Endothelial cell (in vitro differentiated cells): ENCODE measurements at places on chromosomes 2 and 18.

- peaks cover 3% of the 10 kb centered on the region for H3K36me3 ChIP-seq
- H3K27ac ChIP-seq, result no peak overlapping the region
- peaks cover 3% of the 10 kb centered on the region for H3K27me3 ChIP-seq
- DNase-seq, result no peak
- no peak overlapping the region for H3K4me3 ChIP-seq
Observed at GRCh38 chr2:173286153-173286809, 68.4 kb upstream of the CDCA7 start.

- no peak overlapping the region for H3K4me3 ChIP-seq
- no peak overlapping the region for H3K27ac ChIP-seq
- H3K27me3 ChIP-seq, result no peaks in the 10 kb centered on the region
- no peaks in the 10 kb centered on the region for H3K4me1 ChIP-seq
- no peaks in the 10 kb centered on the region for H3K36me3 ChIP-seq
- DNase-seq, result no peak
Observed at GRCh38 chr2:224971214-224971613, 71.1 kb downstream of the DOCK10 start.

DNA sequence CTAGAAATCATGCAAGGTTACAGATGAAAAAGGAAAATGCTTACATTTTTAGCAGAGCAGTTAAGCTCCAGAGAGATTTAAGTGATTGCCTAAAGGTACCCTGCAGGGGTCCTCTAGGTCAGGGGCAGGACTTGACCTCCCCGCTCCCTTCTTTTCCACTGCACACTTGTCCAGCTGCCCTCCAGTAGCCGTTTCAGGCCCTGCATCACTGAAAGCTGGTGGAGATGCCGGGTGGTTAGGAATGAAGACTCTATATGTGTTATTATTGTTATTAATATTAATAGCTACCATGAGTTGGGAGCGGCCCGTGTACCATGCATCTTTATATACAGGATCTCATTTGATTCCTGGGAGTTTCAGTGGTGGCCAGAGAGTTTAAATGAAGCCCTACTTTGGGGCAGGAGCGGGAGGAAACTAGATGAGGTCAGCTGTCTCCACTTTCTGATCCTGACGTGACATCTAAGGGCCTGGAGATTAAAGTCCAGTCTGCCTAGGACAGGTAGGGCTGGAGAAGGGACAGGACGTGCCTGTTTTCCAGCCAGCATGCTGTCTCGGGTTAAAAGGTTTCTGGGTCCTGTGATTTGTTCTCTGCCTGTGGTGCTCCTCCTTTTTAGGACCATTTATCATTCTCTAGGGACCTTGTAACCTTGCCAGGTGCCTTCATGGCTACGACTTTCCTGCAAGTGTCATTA is 2.1 kb downstream of the TMEM37 start:
- H3K4me3 ChIP-seq, result peak overlapping the region; percentile 90
- H3K4me1 ChIP-seq, result peaks cover 39% of the 10 kb centered on the region
- no peak overlapping the region for H3K27ac ChIP-seq
- peaks cover 12% of the 10 kb centered on the region for H3K36me3 ChIP-seq
- peaks cover 15% of the 10 kb centered on the region for H3K27me3 ChIP-seq
- no peak for DNase-seq

- no peaks in the 10 kb centered on the region for H3K36me3 ChIP-seq
- DNase-seq, result no peak
- peaks cover 8% of the 10 kb centered on the region for H3K27me3 ChIP-seq
- H3K4me3 ChIP-seq, result no peak overlapping the region
- H3K27ac ChIP-seq, result peak overlapping the region; percentile 95
Observed at GRCh38 chr2:112812318-112813267, 24.0 kb downstream of the IL1B start.

GRCh38 chr2:190781604-190782198 is 98.9 kb upstream of the GLS start:
- H3K4me3 ChIP-seq, result no peak overlapping the region
- H3K27ac ChIP-seq, result no peak overlapping the region
- peak; percentile 61 for DNase-seq
- H3K4me1 ChIP-seq, result peaks cover 25% of the 10 kb centered on the region

DNA sequence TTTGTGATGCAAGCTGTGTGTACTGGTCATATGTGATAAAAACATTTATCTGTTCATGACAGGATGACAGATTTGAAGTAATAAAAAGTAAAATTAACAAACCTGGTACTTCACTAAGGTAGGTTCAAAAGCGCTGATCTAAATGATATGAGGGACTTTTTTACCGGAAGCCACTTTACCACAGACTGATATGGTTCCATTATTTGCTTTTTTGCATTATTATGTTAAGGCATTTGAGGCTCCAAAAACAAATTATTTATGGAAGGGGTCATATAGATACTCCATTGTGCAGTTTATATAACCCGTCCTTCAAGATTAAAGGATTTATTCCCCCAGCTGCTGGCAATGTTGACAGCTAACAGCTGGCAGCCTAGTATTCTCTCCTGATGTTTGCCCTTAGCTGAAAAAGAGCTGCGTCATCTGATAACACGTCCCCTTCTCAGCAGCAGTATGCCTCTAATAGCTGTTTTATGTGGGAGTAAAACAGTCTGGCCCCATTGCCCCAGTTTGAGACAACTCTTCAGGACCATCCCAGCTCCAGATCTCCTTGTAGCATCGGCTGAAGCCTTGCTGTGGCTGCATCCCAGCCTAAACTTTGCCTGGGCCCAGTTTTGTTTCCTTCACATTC is 84.8 kb upstream of the XIRP2 start:
- H3K27ac ChIP-seq, result peak overlapping the region; percentile 1
- no peak for DNase-seq
- H3K27me3 ChIP-seq, result peaks cover 1% of the 10 kb centered on the region
- H3K4me1 ChIP-seq, result peaks cover 6% of the 10 kb centered on the region
- no peak overlapping the region for H3K4me3 ChIP-seq

- H3K27me3 ChIP-seq, result no peaks in the 10 kb centered on the region
- DNase-seq, result no peak
- peaks cover 26% of the 10 kb centered on the region for H3K4me1 ChIP-seq
- no peaks in the 10 kb centered on the region for H3K36me3 ChIP-seq
- no peak overlapping the region for H3K4me3 ChIP-seq
- H3K27ac ChIP-seq, result no peak overlapping the region
Observed at GRCh38 chr2:47310801-47311560, 92.0 kb upstream of the MSH2 start.

GRCh38 chr2:182894174-182894573 is 27.7 kb upstream of the FRZB start:
- H3K36me3 ChIP-seq, result no peaks in the 10 kb centered on the region
- no peaks in the 10 kb centered on the region for H3K27me3 ChIP-seq
- H3K4me3 ChIP-seq, result no peak overlapping the region
- no peaks in the 10 kb centered on the region for H3K4me1 ChIP-seq
- H3K27ac ChIP-seq, result no peak overlapping the region

- H3K36me3 ChIP-seq, result no peaks in the 10 kb centered on the region
- H3K4me1 ChIP-seq, result peaks cover 1% of the 10 kb centered on the region
- no peak overlapping the region for H3K27ac ChIP-seq
- no peak overlapping the region for H3K4me3 ChIP-seq
- H3K27me3 ChIP-seq, result no peaks in the 10 kb centered on the region
Observed at GRCh38 chr18:57836557-57836956, 33.4 kb upstream of the ATP8B1 start.

- H3K27me3 ChIP-seq, result no peaks in the 10 kb centered on the region
- H3K36me3 ChIP-seq, result no peaks in the 10 kb centered on the region
- no peak overlapping the region for H3K4me3 ChIP-seq
- DNase-seq, result peak; percentile 4
Observed at GRCh38 chr2:42169874-42170521, 845 bp downstream of the EML4 start.

DNA sequence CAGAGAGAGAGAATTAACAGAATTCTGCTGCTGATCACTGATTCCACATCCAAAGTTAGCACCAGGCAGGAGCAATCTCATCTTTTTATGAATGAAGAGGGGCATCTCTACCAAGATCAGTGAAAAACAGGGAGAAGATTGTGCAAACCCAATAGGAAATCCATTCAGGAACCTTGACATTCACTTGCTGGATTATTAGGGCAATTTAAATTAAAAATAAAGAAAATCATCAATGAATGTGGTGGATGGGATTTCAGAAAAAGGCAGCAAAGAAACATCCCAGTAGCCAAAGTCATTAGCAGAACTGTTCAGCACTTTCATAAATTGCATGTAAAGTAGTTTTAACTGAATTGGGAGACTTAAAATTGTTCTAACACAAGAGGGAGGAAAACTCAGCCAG is 423.2 kb downstream of the TGIF1 start:
- H3K27me3 ChIP-seq, result peaks cover 2% of the 10 kb centered on the region
- no peak for DNase-seq
- H3K36me3 ChIP-seq, result no peaks in the 10 kb centered on the region
- peaks cover 6% of the 10 kb centered on the region for H3K4me1 ChIP-seq
- H3K4me3 ChIP-seq, result no peak overlapping the region

GRCh38 chr2:121868652-121869051 is 113.2 kb downstream of the TSN start:
- no peaks in the 10 kb centered on the region for H3K4me1 ChIP-seq
- no peak for DNase-seq
- H3K36me3 ChIP-seq, result peaks cover 3% of the 10 kb centered on the region
- peaks cover 7% of the 10 kb centered on the region for H3K27me3 ChIP-seq

DNA sequence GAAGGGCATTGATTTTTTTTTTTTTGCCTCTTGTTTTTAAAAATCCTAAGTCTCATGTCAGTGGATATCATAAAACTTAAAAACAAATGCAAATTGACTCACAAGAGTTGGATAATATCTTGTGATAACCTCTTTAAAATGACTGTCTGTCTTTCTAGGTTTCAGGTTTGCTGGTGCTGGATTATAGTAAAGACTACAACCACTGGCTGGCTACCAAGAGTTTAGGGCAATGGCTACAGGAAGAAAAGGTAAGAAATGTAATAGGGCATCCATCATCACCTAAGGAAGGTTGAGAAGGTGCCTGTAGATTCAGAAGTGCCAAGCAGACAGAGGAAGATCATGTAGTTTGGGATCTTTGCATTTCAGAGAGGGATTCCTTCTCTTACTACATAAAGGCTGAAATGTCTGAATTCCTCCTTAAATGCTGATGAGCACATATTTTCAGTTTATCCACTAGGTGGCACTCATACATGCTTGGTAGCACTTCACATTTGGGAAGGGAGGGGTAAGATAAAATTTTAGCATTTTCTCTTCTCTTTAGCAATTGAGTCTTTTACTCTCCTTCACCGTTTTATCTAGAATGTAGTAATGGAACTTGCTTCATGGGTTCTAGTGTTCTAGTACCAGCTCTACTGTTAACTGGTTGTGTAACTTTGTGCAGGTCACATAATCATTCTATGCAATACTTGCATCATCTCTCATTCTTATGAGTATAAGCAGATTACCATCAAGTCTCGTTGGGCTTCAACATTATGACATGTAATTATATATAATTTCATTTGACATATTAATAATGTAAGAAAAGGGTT is 21.1 kb downstream of the CPS1 start:
- H3K27ac ChIP-seq, result no peak overlapping the region
- H3K27me3 ChIP-seq, result no peaks in the 10 kb centered on the region
- no peaks in the 10 kb centered on the region for H3K36me3 ChIP-seq
- no peak overlapping the region for H3K4me3 ChIP-seq
- DNase-seq, result no peak
- H3K4me1 ChIP-seq, result no peaks in the 10 kb centered on the region

DNA sequence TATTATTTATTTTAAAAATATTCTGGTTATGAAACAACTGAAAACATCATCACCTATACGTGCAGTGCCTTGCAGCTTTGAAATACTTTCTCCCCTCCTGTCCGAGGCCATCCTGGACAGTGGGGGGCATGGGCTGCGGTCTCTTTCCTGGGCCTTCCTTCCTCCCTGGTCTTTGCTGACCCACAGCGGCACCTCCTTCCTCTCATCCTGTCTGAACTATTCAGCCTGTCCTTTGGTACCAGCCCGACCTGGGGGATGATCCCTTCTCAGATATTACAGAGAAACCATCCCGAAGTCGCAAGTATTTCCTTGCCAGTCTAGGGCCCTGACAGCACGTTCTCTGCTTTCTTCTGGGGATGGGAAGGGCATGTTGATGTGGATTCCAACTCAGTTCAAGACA is 736.6 kb upstream of the HS6ST1 start:
- DNase-seq, result no peak
- no peaks in the 10 kb centered on the region for H3K36me3 ChIP-seq
- no peaks in the 10 kb centered on the region for H3K4me1 ChIP-seq
- H3K27ac ChIP-seq, result no peak overlapping the region
- peaks cover 3% of the 10 kb centered on the region for H3K27me3 ChIP-seq

DNA sequence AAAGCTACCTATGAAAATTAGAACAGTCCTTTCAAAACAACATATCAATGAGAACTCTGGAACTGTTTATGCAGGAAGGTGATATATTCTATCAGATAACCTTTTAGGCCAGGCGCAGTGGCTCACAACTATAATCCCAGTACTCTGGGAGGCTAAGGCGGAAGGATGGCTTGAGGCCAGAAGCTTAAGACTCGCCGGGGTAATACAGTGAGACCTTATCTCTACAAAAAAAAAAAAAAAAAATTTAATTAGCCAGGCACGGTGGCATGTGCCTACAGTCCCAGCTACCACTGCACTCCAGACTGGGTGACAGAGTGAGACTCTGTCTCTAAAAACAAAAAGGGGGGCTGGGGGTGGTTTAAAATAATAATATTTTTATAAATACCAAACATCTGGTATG is 77.9 kb downstream of the OSBPL1A start:
- H3K27me3 ChIP-seq, result no peaks in the 10 kb centered on the region
- no peaks in the 10 kb centered on the region for H3K36me3 ChIP-seq
- no peaks in the 10 kb centered on the region for H3K4me1 ChIP-seq
- DNase-seq, result no peak
- no peak overlapping the region for H3K4me3 ChIP-seq
- no peak overlapping the region for H3K27ac ChIP-seq

DNA sequence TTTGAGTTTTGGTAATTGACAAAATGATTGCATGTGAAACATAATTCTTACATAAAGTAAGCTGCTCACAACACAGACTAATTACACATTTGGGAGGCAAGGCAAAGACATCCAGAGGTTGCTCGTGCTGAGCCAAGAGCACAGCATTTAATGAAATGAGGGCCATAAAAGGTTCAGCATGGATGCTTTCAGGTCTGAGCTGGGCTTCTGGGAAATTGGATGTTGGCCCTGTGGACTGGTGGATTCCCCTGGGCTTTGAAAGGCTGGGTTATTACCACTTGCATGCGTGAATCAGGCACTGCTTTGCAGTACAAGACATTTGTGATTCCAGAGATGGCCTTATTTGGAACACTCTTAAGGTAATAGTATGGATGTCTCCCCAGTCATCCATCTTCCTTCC is 533.5 kb upstream of the NRP2 start:
- no peaks in the 10 kb centered on the region for H3K4me1 ChIP-seq
- no peak overlapping the region for H3K27ac ChIP-seq
- H3K27me3 ChIP-seq, result peaks cover 1% of the 10 kb centered on the region
- no peak for DNase-seq

- H3K36me3 ChIP-seq, result no peaks in the 10 kb centered on the region
- no peaks in the 10 kb centered on the region for H3K4me1 ChIP-seq
- H3K27ac ChIP-seq, result no peak overlapping the region
- H3K4me3 ChIP-seq, result no peak overlapping the region
- DNase-seq, result no peak
- peaks cover 2% of the 10 kb centered on the region for H3K27me3 ChIP-seq
Observed at GRCh38 chr2:81304154-81304830, 999.7 kb upstream of the LRRTM1 start.

DNA sequence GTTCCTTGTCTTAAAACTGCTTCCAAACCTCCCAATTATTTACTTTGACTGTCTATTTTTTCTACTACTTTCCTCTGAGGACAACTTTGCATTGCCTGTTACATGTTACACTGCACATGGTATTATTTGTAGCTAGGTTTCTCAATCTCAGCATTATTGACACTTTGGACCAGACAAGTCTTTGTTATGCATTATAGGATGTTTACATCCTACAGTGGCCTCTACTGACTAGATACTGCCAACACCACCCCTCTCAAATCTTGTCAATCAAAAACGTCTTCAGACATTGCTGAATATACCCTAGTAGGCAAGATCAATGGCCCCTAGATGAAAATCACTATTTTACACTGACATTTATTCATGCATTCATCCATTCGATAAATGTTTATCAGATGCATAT is 129.6 kb upstream of the DNAJC10 start:
- H3K27ac ChIP-seq, result no peak overlapping the region
- no peak overlapping the region for H3K4me3 ChIP-seq
- no peaks in the 10 kb centered on the region for H3K36me3 ChIP-seq
